Pancreas (tissue), 10 donors: ENCODE measurements at places on chromosomes 2 and 18. TPM values are rescaled to one million over a fixed set of nuclear protein-coding genes. Genes with fewer than 3 reads are reported as not detected.

ATP6V1B1 gene
- total RNA-seq = 2.6 TPM

HRH4 gene
- not detected for total RNA-seq

MAIP1 gene
- total RNA-seq = 7.6 TPM

GRB14 gene
- total RNA-seq = 14.8 TPM

EPB41L3 gene
- 12.0 TPM for total RNA-seq

DOK6 gene
- 1.3 TPM for total RNA-seq

SPHKAP gene
- total RNA-seq = not detected

ACMSD gene
- total RNA-seq = 0.12 TPM

CERKL gene
- total RNA-seq = 0.46 TPM

KIF3C gene
- 0.38 TPM for total RNA-seq

TSGA10 gene
- 8.0 TPM for total RNA-seq

GRCh38 chr2:176814740-176815367 lies 397.7 kb upstream of the HNRNPA3 start:
- no peak for DNase-seq

GRCh38 chr2:79960519-79960918 lies 344.0 kb downstream of the LRRTM1 start:
- no peak for DNase-seq

- DNase-seq = no peak
These were observed 45.4 kb downstream of the M1AP start for GRCh38 chr2:74602586-74603281.

- no peak for DNase-seq
These were observed 6.1 kb upstream of the LBH start for GRCh38 chr2:30225131-30225762.

DNA sequence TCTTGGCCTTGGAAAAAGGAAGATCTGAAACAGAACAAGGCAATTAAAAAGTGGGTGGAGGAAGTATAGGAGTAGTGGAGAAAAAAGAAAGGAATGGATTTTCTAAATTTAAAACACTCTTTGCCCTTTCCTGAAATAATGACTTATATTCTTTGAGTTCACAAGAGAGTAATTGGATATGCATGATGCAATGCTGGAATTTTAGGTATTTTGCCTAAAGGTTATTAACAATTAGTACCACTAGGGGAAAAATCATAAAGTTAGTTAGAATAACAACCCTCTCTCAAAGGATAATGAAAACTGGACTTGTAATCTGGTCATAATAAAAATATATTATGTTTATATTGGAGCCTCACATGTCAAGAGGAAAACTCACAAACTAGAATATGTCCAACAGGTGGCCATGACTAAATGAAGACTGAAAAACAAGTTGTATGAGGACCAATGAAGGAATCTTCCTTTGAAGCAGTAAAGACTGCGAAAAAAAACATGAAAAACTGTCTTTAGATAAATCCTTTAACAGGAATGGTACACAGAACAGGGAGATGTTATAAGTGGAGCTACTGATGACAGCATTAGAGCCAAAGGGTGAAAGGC lies 281.8 kb downstream of the NCKAP5 start:
- DNase-seq = no peak

DNA sequence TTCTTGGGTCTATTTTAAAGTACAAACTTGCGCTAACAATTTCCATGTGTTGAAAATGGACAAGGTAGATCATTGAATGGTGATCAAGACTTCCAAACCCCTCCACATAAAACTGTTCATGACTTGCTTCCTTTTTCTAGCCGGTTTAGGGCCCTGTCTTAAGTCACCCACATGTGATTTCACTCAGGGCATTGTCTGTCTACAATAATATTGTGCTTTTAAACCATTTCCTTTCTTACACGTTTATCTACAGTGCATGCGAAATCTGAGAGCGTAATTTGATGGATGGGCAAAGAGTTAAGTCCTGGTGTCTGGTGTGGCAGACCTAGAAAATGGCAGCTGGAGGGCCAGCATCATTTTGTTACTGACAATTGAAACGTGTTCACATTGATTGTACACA lies 2.0 kb upstream of the ZNF516 start:
- no peak for DNase-seq

GRCh38 chr18:58998401-58999203 lies 133.9 kb downstream of the ZNF532 start:
- no peak for DNase-seq

DNA sequence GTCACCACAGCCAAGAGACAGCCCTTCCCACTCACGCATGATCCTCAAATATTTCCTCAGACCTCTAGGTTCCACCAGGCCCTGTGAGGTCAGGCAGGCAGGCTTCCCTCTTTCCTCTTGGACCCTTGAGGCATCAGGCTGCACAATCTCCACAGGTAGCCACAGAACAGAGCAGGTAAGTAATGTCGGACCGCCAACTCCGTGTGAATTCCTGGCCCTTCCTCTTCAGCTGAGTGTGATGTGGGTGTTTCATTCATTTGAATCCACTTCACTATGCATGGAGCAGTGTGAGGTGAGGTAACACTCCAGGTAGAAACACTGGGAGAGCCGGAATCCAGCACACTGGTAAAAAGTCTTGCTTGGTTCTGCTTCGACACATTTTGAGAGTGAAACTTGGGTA lies 44.0 kb downstream of the MRPL35 start:
- no peak for DNase-seq

GRCh38 chr2:107027205-107027604 lies 141.2 kb upstream of the ST6GAL2 start:
- no peak for DNase-seq

- DNase-seq = no peak
These were observed 76.7 kb upstream of the PKDCC start for GRCh38 chr2:41970988-41971660.

DNA sequence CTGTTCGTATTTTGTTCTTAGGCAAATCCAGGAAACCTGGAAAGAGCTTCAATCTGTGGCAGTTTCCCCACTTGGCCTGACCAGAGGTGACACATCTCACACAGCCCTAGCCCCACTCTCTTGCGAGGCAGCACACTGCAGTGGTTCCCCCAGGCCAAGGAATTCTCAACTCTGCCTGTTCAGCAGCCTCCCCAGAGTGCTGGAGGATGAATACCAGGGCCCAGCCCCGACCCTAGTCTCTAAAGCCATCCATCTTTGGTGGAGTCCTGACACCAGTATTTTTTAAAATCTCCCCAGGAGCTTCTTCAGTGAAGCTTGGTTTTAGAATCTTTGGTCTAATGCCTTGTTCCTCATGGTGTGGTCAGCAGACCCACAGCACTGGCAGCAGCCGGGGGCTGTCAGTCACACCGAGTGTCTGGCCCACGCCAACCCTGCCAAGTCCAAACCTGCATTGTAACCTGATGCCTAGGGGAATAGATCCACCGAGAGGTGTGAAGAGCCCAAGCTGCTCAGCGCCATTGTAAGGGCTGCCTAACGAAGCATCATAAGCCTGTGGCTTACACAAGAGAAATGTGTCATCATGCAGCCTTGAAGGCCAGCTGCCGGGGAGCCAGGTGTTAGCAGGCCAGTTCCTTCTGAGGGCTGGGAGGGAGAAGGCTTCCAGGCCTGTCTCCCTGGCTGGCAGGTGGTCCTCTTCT lies 428.7 kb upstream of the ID2 start:
- DNase-seq = no peak

DNA sequence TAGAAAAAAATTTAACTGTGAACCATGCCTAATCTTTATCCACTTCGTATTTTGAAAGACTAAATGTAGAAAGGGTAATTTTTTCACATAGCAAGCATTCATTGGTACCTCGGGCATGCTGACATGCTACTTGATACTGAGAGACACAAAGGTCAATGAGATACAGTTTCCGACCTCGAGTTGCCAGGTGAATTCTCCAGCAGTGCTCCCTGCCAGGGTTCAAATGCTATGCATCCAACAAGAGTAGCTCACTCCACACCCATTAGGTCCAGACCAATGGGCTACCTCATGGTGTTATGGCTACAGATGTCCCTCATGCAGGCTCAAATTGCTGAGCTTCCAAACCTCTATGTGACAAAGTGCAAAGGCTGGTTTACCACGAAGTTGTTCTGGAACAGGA lies 305.8 kb downstream of the PIEZO2 start:
- no peak for DNase-seq

- DNase-seq = no peak
These were observed 8.5 kb upstream of the CCDC68 start for GRCh38 chr18:54967786-54968185.

DNA sequence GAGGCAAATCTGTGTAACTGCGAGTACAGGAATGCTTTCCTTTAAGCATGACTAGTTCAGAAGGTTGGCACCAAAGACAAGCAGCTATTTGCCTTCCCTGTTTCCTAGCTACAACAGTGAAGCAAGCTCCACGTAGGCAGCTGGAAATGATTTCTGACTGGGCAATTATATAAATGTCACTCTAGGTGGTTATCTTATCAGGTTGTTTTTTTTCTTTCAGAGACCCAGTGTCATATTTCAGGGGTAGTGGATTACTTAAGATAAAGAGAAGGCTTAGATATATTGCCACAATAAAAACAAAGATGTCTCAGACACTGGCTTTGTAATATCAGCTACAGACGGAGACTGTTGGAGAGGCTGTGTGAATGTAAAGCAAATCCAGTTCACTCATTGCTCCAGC lies 748.9 kb upstream of the NXPH2 start:
- DNase-seq = no peak

GRCh38 chr18:34594266-34594665 lies 115.8 kb upstream of the DTNA start:
- DNase-seq = no peak

- no peak for DNase-seq
These were observed 63.1 kb downstream of the FAM171B start for GRCh38 chr2:186757009-186757408.

GRCh38 chr2:164954186-164954585 lies 1.1 kb downstream of the SLC38A11 start:
- no peak for DNase-seq

DNA sequence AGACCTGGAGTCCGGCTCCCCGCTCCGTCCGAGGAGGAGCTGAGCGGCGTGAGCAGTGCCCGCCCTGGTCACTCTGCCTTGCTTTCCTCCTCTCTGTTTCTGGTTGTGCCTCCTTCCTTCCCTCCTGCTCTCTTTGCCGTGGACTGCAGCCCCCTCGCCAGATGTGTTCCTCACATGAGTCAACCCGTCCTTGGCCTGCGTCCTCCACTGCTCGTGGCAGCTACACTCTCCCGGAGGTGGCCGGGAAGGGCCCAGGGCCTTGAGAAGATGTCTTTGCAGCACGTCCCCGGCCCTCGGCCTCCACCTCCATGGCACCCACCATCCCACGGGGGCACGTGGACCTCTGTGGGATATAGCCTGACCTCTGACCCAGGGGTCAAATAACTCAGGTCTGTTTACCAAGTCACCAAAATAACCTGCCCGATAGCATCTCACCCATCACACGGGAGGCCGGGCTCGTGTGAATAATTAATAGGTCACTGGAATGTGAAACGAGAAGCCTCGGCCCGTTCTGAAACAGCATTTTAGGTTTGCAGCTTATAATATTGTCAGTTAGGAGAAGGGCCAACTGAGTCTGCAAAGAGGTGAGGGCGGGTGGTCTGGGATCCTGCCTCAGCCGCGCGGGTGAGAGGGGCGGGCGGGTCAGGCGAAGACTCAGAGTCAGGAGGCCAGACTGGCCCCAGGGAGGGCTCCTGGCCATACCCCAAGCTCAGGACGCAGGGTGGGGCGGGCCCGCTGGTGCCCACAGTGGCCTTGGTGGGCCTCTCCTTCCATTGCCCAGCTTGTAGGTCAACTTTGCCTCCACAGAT lies 42.6 kb downstream of the NFATC1 start:
- DNase-seq = no peak

GRCh38 chr2:74079522-74080341 lies 68.0 kb downstream of the BOLA3 start:
- no peak for DNase-seq

GRCh38 chr2:88038263-88039105 lies 17.1 kb downstream of the KRCC1 start:
- no peak for DNase-seq

DNA sequence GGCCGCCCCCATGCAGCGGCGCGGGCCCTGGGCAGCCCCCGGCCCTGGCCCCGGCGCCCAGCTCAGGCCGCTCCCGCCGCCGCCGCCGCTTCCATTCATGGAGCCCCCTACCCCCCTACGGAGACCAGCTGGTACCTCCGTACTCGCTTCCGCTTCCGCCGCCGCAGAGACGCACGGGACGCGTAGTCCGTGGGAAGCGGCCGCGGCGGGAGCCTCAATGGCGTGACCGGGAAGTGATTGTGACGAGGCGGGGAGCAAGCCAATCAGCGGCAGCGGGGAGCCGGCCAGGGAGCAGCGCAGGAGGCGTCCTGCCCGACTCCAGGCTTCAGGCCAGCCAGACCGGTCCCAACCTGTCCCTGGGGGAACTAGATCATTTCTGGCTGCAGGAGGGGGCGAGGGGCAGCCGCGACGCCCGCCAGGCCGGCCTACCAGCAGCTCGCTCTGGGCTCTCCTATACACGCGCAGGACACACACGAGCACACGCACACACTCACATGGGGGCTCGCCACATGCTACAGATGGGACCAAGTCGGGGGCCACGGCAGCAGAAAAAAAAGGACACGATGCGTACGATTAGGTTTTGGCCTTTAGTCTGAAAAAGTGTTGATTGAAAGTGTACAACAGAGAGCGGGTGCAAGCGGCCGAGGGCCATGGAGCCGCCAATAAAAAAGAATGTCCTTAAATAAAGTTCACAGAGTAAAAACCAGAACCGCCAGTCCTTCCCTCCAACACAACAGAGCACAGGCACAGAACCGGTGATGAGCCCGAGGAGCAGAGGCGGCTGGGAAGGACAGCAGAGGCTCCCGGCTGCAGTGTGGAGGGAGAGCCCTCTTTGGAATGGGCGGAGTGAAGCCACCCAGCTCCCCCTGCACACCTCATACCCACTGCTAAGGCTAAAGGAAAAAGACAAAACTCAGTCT lies at the start of gene ZNF513:
TSS of gene ZNF513 (minus strand) at position 109 of the 920 bp plus-strand sequence. CDS start 208 bp downstream, outside the sequence.
- DNase-seq = peak; percentile 97
